CD4-positive, alpha-beta T cell treated with Interleukin-21 for 1 hour (primary cell): ENCODE measurements at places on chromosomes 12 and 14.

GRCh38 chr12:85820101-85820500 is 16.1 kb downstream of the RASSF9 start:
- DNase-seq = no peak

DNA sequence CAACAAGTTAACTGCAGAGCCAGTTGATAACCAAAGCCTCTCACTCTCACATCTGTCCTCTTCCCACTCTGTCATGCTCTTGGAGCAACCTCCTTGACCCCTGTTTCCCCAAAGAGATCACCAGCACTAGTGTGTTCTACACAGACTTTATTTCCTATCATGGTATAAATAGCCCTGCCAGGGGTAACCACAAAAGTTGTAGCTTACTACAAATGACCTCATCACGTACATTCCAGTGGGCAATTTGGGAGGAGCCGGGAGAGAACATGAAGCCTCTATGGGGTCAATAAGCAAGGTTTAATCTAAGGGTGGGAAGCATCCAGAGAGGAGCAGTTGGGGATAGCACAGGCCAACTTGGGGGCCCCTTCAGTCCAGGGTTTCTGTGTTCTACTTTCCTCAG is 186.5 kb downstream of the KCNA5 start:
- no peak for DNase-seq

GRCh38 chr14:95862243-95862642 is 14.4 kb upstream of the TUNAR start:
- no peak for DNase-seq

- peak; percentile 48 for DNase-seq
These were observed 115.5 kb downstream of the SLC38A1 start for GRCh38 chr12:46153268-46153872.

DNA sequence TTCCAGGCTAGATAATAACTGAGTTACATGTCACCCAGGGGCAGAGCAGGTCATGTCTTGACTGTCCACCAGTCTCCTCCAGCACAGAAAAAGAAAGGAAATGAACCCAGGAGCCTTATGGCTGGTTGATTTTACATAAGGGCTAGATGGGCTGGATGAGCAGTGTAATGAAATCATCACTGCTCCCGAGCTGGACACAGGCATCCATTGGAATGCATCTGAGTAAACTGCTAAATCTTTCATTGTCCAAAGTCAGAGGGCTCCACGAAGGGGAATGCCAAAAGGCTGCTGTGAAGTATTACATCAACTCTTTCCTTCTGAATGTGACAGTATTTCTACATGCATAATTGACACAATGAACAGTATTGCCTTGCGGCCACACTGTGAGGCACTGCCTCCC is 30.1 kb upstream of the TSPAN11 start:
- no peak for DNase-seq

DNA sequence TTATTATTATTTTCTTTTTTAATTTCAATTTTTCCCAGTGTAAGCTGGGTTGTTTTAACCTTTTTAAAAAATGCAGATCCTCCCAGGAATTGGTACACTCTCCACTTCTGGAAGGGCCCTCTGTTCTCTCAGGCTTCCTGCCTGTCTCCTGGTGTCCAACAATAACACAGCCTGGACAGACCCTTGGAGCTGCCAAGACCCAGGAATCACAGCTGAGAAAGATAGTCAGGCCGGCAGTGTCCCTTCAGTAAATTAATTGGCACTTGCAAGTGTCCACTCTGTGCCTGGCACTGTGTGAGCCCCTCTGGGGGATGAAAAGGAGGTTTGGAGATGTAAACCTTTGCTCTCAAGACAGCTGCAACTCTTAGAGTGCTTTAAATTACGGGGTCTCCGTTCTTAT is 113.3 kb downstream of the SMOC1 start:
- no peak for DNase-seq

- DNase-seq = peak; percentile 55
These were observed at the start of gene P2RX7 for GRCh38 chr12:121132601-121133481. TSS of gene P2RX7 (plus strand) at chr12:121132876. CDS start at chr12:121132971, 95 bp downstream.

DNA sequence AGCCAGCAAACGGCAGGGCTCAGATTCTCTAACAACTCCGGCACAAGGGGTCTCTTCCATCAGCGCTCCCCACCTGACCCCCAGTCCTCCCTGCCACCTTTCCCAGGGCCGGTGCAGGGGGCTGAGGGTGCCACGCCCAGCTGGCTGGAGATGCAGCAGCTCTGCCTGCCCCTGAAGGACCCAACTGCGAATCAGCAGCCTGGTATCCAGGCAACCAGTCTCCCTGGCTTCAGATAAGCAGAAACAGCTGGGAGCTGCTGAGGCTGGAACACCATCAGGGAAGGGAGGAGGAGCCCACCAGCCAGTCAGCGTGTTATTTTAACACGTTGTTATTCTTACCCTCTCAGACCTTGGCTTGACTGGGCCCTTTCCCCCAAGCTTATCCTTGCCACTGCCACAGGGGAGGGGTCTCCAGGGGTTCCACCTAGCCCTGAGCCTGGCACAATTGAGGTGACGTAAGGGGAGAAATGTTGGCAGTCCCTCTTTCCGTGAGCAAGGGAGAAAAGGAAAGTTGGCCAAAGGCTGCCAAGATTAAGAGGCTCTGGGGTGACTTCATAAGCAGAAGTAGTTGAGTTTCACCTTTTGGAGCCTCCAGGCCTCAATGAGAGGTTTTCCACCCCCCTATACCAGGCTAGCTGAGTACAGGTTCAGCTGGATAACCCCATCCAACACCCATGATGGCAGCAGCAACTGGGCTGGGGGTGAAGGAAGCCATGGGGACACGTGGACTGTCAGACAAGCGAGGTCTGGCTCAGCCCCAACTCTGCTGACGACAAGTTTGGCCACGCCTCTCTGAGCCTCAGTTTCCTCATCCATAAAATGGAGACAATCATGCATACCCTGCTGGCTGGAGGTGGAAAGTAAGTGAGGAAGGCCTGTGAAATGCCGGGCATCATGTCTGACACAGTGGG is 91.1 kb downstream of the IRF2BPL start:
- no peak for DNase-seq

DNA sequence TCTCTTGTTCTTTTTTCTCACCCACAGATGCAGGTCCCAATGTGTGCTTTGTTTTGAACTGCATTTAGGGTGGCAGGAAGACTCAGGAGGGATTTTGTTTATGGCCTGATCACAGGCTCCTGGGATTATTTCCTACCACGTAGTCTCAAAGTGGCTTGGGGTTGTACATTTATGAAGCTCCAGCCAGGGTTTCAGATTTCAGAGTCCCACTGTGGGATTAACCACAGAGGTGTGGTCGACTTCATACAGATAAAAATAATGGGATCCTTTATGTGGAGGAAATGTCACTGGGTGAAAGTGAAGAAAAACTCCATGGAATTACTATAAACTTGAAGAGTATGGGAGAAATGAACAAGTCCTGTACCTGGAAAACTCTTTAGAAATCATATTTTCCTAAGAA is 14.2 kb upstream of the PPP1R1A start:
- no peak for DNase-seq

GRCh38 chr14:69572030-69572840 is 2.4 kb downstream of the CCDC177 start:
- DNase-seq = no peak

- DNase-seq = no peak
These were observed 103.2 kb downstream of the KCNMB4 start for GRCh38 chr12:70469221-70469820.

- no peak for DNase-seq
These were observed 106.4 kb upstream of the SRRM4 start for GRCh38 chr12:118874698-118875548.

DNA sequence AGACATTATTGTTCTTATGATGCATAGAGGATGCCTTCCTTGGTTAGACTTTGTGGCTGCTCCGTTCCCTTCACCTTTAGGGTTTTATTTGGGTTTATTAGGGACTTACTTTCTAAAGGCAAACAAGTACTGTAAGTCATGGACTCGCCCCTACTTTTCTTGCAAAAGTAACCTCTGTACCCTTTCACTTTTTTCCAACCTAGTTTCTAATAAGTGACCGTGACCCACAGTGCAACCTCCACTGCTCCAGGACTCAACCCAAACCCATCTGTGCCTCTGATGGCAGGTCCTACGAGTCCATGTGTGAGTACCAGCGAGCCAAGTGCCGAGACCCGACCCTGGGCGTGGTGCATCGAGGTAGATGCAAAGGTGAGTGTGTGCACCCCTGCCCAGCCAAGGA is 72.7 kb downstream of the SMOC1 start:
- DNase-seq = no peak

DNA sequence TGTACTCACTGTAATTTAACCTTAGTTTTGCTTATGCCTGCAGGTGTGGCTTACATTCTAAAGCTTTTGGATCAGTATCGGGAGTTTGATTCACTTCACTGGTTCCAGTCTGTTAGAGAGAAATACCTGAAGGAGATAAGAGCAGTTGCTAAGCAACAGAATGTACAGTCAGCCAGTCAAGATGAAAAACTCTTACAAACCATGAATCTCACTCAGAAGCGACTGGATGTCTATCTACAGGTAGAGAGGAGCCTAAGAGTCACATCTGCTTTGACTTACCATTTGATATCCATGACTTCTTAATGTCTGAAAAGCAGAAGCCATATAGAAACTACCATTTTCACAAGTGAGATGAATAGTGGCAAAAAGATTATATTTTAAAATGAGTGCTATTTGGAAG is 56.5 kb downstream of the WASHC4 start:
- no peak for DNase-seq

GRCh38 chr12:1834186-1834925 is 14.0 kb downstream of the LRTM2 start:
- no peak for DNase-seq

GRCh38 chr14:32230695-32231280 is 27.7 kb upstream of the RNU6-8 start:
- DNase-seq = no peak

DNA sequence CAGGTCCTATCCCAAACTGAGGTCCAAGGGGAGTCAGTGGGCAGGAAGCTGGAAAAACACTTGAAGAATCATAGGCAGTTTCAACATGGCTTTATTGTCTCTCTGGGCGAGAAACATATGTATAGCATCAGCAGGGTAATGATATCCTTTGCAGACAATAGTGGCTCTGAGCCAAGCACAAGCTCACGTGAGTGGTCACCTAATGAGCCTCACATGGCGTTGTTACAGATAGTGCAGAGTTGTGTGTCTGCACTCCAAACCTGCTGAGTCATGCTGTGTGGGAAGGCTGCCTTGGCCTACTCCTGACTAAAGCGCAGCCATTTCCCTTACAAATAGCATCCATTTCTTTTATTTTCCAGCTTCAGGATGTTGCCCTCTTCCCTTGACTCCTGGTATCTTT is 105.2 kb upstream of the SYT1 start:
- DNase-seq = no peak

DNA sequence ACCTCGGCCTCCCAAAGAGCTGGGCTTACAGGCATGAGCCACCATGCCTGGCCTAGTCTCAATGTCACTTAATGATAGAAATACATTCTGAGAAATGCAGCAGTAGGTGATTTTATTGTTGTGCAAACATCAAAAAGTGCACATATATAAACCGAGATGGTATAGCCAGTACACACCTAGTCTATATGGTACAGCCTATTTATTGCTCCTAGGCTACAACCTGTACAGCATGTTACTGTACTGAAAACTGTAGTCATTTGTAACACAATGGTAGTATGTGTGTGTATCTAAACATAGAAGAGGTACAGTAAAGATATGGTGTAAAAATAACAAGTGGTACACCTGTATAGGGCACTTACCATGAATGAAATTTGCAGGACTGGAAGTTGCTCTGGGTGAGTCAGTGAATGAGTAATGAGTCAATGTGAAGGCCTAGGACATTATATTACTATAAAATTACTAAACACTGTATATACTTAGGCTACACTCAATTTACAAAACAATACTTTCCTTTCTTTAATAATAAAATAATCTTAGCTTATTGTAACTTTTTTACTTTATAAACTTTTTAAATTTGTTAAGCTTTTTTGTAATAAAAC is 166.7 kb upstream of the SYT1 start:
- DNase-seq = no peak

DNA sequence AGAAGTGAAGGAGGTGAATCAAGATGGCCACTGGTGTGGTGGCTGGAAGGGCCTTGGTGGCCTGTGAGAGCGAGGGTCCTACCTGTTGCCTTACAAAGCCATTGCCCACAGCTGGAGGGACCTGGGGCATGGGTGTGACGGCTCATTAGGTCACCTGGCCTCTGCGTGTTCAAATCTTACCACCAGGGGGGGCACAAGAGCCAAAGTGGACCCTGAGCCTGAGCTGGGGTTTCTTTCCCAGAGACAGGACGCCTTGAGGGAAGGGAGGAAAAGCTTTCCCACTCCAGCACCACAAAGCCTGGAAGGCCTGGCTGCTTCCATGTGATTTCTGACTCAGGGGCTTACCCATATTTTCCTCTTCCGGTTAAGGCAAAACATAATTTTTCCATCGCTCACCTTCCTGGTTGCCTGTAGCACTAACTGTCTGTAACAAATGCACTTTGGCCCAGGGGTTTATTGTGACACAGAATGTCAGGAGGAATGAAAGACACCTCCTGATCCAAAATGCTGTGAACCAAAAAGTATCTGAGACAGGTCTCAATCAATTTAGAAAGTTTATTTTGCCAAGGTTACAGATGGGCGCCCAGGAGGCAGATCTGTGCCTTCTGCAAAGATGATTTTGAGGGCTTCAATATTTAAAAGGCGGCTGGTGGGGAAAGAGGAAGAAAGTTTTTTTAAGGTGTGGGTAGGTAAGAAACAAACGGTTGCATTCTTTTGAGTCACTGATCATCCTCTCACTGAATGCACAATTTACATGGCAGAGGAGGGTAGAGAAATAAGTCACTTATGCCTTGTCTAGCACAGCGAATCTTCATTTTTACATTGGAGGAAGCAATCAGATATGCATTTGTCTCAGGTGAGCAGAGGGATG is 4.3 kb upstream of the CD9 start:
- DNase-seq = peak; percentile 70

GRCh38 chr14:73753124-73753886 is 39.1 kb upstream of the PNMA1 start:
- DNase-seq = peak; percentile 58

- peak; percentile 84 for DNase-seq
These were observed at the start of gene TRMT61A for GRCh38 chr14:103528587-103529382. TSS of gene TRMT61A (plus strand) at chr14:103529196. CDS start at chr14:103529979, 783 bp downstream.

DNA sequence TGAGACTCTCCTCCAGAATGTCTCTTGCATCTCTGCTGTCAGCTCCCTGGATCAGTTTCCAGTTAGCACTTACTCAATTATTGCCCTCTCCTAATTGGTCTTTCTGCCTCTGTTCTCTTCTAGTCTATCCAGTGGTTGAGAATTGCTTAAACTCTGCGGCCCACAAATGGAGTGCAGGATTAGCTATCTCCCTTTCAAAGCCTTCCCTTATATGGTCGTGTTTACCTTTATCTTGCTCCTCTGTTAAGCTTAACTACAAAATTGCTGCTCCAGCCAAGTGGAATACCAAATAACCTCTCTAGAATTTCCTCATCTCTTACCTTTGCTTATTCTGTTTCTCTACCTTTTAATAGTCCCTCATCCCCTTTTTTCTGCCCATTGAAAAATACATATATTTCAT is 132.7 kb downstream of the NRXN3 start:
- no peak for DNase-seq

- no peak for DNase-seq
These were observed 414.1 kb downstream of the MDGA2 start for GRCh38 chr14:47261350-47261749.
